ENCODE measurements at places on chromosomes 3 and 15.

- DNase-seq = no peak
These were observed 302.9 kb upstream of the ARHGEF26 start for GRCh38 chr3:153818338-153818737.

DNA sequence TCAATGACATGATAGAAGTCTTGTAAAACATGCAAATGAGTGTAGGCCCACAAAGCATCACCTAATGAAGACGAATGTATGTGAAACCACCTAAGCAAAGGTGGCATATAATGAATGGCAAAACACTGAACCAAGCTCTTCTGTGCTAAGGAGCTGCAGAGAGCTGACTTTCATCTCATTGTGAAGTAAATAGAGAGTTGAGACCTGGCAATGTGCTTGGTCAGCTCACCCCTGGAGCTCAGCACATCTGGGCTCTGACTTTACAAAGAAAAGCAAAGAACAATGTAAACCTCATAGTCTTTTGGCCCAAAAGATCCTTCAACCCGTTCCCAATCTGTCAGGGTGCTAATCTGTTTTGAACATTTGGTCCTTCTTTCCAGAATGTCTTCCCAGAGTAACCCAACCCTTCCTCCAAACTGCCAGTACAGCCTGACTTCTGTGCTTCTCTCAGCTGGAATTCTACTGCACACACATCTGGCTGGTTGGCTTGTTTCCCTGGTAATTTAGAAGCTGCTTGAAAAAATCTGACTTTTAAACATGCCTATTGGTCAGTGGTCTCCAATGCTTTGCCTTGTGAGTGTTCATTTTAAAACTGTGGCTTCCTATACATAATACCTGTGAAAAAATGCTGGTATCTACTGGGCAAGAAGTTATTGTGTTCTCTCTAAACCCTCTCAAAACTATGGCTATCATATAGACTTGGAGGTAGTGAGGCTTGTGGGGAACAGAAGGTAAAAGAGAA, 101.7 kb downstream of the CD200R1L start:
- DNase-seq = no peak

DNA sequence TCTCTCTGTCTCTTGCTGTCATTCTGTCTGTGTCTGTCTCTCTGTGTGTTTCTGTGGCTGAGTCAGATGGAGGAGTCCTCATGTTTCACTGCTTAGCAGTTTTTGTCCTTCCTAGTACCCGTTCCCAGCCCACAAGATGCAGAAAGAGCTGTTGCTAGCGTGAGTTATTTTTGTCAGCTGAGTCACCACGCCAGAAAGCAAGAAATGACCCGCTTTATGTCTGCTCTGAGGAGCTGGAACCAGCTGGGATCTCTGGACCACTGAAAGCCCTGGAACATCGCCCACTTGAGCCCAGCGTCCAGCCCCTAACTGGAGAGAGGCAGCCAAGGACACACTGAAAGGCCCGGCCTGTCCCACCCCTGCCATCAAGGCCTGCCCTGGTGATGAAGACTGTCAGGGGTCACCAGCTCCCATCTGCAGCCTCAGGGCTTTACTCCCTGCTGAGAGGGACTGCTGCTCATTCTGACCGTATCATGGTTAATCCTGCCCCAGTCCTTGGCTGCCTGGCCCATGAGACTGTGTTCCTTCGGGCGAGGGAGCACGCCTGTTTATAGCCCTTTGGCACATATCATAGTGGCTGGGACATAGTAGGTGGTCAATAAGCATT, 101.7 kb upstream of the TPM1 start:
- DNase-seq = no peak

- DNase-seq = no peak
These were observed 87.8 kb upstream of the PLXND1 start for GRCh38 chr3:129694228-129694627.

GRCh38 chr3:14301558-14301957, 100.8 kb upstream of the SLC6A6 start:
- no peak for DNase-seq

- no peak for DNase-seq
These were observed 140.7 kb downstream of the CMSS1 start for GRCh38 chr3:99958222-99958912.

DNA sequence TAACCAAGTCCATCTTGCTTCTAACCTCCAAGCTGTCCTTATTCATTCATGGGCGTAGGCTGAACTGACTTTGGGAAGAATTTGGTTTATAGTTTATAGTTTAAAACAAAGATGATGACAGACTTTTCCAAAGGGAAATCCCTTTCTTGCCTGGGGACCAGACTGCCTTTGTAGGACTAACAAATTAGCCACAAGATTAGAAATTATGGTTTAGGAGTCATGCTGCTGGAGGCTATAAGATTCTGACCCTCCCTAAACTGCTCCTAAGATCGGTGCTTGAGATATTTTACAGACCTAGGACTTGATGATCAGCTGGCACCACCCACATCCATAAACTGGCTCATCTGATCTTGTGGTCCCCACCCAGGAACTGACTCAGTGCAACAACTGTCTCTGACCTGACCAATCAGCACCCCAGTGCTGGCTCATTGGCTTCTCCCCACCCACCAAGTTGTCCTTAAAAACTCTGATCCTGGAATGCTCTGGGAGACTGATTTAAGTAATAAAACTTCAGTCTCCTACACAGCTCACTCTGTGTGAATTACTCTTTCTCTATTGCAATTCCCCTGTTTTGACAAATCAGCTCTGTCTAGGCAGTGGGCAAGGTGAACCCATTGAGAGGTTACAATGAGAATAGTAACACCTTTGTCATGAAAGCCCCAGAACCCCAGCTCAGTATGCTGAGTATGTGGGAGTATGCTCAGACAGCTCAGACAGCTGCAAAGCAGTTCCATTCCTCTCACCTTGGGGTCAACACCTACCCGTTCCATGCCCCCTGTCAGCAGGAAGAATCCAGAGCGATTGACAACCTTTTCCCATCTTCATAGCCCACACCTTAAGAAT, 51.6 kb upstream of the C15orf39 start:
- no peak for DNase-seq

DNA sequence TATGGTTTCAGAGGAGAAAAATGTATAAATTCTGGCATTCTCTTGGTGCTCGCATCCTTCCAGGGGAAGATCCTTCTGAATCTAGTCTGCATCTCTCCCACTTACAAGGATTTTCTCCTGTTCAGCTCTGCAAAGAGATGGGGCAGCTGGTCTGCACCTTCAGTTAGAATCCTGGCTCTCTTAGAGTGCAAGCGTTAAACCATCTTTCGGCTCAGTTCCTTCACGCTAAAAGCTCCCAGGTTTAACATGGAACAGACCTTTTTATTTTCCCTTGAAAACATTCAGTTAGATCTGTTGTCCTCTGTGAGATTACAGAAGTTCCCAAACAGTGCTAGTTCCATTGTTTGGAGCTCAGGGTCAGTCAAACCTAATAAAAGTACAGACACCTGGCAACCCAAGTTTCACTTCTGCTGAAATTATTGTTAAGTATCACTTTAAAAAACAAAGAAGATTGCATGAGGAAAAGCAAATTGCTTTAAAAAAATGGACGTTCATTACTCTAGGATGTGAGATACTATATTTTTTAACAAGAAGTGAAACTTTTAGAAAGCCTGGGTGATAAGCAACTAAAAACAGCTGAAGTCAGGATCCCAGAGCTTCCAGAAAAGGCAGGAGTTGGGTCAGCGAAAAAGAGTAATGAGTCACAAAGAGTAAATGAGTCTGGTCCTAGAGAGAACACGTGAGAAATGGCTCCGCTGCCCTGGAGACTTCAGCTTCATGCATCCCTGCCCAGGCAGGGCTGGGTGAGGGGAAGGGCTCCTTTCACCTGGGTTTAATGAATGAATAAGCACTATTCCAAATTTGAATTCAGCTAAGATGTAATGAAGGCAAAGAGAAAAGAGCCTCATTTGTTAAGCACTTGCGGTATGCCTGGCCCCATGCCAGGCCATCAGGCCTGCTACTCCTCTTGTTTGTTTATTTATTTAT, 63.3 kb downstream of the ABTB1 start:
- DNase-seq = no peak

GRCh38 chr15:78007964-78008886, 69.3 kb downstream of the TBC1D2B start:
- DNase-seq = no peak

DNA sequence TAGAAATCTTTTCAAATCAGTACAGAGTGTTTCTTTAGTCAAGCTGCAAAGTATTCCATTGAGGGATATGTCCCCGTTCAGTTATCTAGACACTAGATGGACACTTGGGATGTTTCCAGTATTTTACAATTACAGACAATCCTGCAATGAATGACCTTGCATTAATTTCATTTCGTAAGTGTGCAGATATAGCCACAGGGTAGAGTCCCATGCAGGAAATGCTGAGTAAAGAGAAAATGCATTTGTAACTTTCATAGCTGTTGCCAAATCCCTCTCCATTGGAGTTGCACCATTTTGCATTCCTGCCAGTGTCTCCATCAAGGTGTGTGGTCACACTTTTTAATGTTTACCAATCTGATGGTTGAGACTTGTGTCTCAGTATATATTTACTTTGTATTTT, 92.5 kb downstream of the LIPC start:
- no peak for DNase-seq

GRCh38 chr3:141039589-141039988, 11.6 kb upstream of the SPSB4 start:
- DNase-seq = no peak

DNA sequence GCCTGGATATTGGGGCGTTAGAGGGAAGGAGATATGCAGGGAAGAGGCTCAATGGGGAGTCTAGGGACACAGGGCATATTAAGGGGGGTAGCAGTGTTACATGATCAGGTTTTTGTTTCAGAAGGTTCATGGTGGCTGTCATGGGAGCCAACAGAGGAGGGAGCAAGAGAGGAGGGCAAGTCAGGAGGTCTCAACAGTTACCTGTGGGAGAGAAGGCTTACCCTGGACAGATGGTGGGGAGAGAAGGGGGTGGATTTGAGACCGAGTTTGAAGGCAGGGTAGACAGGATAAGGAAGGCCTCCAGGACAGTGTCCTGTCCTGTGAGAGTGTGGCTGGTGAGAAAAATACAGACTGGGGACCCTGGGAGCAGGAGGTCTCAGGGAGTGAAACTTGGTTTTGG, 3.8 kb upstream of the WNT7A start:
- DNase-seq = no peak

DNA sequence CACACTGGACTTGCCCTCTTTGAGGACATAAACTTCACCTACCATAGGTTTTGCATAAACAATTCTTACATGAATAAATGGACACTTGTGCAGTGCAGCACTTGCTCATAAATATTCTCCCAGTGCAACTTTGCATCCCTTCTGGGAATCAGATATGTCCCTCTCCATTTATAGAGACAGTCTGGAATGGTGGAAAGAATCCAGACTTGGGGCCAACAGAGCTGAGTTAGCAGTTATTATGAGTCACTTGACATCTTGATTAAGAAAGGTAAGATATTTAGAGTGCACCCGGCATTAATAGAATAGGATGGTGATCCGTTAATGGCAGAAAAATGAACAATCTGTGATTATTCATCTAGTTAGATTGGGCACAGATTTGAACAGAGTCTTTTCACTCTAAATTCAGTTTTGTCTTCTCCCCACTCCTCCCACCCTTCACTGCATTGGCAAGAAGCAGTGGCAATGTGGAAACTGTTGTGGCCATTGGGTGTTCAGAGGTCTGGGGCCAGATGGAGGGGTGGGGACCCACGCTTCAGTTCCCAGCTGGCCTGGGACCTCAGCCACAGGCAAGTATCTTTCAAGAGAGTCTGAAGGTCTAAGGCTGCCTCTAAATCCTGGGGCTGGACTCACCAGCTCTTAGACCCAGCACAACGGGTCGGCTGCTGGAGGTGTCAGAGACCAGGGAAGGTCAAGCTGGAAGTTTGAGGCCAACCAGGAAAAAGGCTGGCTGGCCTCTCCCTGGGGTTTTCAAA, 58.9 kb upstream of the KY start:
- peak; percentile 93 for DNase-seq

GRCh38 chr3:99321261-99321660, 317.1 kb upstream of the COL8A1 start:
- DNase-seq = no peak

- no peak for DNase-seq
These were observed 66.4 kb upstream of the SIAH2 start for GRCh38 chr3:150829408-150829807.

DNA sequence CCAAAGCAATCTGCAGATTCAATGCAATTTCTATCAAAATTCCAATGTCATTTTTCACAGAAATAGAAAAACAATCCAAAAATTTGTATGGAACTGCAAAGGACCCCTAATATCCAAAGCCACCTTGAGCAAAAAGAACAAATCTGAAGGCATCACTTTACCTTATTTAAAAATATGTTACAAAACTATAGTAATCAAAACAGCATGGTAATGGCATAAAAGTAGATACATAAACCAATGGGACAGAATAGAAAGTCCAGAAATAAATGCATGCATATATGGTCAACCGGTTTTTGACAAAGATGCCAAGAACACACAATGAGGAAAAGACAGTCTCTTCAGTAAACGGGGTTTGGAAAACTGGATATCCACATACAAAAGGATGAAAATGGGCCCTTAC, 39.4 kb upstream of the PPARG start:
- no peak for DNase-seq

GRCh38 chr3:126937973-126938372, 44.9 kb upstream of the PLXNA1 start:
- DNase-seq = peak; percentile 50

DNA sequence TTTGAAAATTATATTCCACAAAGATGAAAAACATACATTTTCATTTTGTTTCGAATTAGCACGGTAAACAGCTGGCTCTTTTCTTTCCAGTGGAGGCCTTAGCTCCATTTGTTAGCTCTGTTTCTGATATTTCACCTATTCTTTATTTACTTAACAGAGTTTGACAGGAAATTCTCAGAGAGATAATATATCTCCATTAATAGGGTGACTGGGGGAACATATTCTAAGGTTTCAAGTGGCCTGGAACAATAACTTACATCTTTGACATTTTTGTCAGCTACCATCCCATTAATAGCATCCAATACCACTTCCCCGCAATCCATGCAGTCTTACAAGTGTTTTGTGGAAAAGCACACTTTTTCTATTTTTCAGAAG, 577.6 kb upstream of the MDFIC2 start:
- DNase-seq = no peak

GRCh38 chr3:56810577-56811545, 9.1 kb upstream of the ARHGEF3 start:
- DNase-seq = peak; percentile 66

DNA sequence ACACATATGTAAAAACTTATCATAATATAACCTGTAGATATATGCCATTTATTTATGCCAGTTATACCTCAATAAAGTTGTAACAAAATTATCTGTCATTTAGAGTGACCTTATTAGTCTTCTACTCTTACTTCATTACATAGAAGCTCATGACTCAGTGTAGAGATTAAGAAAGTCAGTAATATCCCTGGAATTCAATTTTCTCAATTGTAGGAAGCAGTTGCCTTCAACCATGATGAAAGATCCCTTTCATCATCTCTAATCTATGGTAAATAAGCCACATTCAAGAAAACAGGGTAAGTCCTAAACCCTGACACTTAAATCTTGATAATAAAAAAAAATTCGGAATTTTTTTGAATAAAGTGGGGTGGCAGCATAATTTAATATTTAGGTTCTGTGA, 216.5 kb upstream of the PEX5L start:
- no peak for DNase-seq
